Left renal cortex interstitium (tissue), 4 donors: ENCODE measurements at places on chromosomes 1 and 21. TPM values are rescaled to one million over a fixed set of nuclear protein-coding genes. Genes with fewer than 3 reads are reported as not detected.

Gene SDE2
- polyA plus RNA-seq, result 23.2 TPM

Gene BGLAP
- 1.6 TPM for polyA plus RNA-seq

Gene LRRC40
- 29.0 TPM for polyA plus RNA-seq

Gene HRNR
- polyA plus RNA-seq, result 0.79 TPM

Gene OR6N1
- 0.06 TPM for polyA plus RNA-seq

DNA sequence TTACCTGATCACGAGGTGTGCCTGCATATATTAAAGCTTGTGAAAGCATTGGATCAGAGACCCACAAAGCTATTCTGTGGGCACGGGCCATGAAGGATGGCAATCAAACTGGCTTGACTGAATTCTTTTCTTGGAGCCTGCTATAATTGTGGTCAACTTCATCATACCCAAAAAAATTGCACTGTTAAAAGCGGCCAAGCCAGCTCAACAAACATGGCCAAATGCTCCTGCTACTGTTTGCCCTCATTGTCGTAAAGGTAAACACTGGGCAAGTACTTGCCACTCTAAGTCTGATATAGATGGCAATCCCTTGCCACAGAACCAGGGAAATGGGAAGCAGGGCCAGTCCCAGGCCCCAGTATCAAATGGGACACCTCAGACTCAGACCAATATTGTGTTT is 6.6 kb upstream of the GSTM5 start:
- no peak for DNase-seq

DNA sequence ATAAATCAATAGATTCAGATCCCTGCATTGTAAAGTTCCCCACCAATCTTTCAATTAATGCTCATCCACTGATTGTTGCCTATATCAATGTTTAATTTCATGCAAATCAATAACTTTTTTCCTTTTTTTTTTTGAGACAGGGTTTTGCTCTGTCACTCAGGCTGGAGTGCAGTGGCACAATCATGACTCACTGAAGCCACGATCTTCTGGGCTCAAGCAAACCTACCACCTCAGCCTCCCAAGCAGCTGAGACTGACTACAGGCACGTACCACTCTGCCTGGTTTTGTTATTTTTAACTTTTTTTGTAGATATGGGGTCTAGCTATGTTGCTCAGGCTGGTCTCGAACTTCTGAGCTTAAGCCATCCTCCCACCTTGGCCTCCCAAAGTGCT is 25.7 kb downstream of the DIO1 start:
- DNase-seq, result no peak

DNA sequence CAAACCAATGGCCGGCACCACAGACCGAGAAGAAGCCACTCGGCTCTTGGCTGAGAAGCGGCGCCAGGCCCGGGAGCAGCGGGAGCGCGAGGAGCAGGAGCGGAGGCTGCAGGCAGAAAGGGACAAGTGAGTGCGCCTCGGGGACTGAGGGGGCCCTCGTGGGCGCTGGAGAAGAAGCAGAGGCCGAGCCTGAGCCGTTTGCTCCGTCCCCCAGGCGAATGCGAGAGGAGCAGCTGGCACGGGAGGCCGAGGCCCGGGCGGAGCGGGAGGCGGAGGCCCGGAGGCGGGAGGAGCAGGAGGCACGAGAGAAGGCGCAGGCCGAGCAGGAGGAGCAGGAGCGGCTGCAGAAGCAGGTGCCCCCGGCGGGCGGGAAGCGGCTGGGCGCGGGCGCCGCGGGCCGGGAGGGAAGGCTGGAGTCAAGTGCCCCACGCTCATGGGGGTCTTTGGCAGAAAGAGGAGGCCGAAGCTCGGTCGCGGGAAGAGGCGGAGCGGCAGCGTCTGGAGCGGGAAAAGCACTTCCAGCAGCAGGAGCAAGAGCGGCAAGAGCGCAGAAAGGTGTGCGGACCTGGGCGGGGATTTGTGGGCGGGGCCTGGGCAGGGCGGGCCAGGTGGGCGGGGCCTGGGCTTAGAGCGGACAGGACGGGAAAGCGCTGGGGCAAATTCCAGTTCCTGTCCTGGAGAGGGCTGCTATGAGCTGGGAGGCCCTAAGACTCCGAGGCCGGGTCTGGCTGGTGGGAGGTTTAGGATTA is 22.7 kb downstream of the MAP7D1 start:
- no peak for DNase-seq

GRCh38 chr21:45579383-45580180 is 37.3 kb upstream of the SLC19A1 start:
- no peak for DNase-seq

GRCh38 chr1:31704271-31705079 is 658 bp upstream of the COL16A1 start:
- DNase-seq, result no peak

GRCh38 chr1:201491896-201492511 is 14.9 kb downstream of the CSRP1 start:
- DNase-seq, result no peak

DNA sequence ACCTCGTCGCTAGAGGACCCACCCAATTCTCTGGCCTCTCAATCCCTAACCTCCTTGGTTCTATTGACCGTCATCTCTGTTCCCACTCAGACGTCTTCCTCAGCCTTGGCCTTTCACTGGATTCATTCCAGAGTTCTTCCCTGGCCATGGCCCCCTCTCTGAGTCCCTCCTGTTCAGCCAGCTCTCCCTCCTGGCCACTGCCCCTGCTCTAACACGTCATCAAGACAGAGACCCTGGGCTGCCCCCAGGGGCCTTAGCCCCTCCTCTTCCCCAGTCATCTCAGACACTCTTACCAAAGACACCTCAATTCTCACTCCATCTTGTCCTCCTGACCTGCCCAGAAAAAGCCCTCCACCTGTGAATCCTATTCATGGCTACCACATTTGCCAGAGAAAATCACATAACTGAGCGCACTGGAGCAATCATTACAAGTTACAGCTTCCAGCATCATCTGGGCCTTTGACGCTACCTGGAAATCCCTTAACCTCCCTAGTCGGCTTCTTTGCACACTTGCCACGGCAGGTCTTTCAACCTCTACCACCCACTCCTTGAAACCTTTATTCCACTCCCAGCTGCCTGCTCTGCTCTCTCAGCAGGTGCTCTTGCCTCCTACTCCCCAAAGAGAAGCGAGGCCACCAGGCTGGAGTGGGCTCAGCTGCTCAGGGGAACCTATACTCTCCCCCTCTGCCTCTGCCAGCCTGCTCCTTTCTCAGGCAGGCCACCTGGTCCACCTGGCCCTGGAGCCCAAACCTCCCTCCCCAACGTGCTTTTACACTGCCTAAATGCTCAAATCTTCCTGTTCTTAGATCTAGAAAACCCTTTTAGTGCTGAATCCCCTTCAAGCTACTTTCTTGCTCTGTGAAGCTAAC is 14.0 kb downstream of the DCST2 start:
- DNase-seq, result no peak

DNA sequence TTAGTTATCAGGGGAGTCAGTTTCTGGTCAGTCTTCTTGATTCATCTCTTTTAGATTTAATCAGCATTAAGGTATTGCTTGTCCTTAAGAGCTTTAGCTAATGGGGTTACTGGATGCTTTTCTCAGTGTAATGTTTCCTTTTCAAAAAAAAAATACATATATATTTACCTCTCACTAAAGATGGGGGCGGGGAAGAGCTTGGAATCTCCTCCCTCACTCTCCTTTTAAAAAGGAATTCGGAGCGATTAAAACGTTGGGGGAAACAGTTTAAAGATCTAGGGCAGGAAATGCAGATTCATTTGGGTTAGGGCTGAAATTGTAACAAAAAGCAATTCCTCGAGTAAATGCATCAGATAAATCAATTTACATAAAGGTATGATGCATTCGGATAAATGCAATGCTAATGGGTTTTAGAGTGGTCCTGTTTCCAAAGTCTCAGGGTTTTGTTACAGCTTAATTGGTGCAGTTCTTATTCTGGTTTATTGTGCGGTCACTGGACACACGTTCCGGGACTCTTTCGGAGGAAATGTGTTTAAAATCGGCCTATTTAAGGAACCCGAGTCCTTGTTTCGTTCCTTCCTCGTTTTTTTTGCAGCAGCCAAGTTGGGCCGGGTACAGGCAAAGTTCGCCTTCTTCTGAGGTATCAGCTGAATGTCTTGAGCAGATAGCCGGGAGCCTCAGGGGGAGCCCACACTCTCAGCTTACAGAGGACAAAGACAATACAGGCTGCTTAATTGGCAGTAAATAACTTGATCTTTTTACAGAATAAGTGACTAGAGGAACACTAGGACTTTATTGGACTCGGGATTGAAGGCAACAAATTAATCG is 1.6 kb downstream of the LMO4 start:
- no peak for DNase-seq

DNA sequence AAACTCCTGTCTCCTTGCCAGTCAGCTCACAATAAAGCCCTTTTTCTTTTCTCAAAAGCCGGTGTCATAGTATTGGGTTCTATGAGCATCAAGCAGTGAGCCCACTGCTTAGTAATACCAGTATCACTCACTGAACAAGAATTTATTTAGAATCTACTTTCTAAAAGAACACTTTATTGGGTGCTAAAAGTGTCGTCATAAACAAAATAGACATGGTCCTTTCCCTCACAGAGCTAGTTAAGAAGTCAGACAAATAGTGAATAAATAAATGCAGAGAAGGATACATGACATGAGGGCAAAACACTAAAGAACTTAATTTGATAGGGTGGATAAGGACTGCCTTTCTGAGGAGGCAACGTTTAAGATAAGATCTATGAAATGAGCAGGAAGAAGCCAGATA is 32.2 kb downstream of the EVI5 start:
- DNase-seq, result no peak

DNA sequence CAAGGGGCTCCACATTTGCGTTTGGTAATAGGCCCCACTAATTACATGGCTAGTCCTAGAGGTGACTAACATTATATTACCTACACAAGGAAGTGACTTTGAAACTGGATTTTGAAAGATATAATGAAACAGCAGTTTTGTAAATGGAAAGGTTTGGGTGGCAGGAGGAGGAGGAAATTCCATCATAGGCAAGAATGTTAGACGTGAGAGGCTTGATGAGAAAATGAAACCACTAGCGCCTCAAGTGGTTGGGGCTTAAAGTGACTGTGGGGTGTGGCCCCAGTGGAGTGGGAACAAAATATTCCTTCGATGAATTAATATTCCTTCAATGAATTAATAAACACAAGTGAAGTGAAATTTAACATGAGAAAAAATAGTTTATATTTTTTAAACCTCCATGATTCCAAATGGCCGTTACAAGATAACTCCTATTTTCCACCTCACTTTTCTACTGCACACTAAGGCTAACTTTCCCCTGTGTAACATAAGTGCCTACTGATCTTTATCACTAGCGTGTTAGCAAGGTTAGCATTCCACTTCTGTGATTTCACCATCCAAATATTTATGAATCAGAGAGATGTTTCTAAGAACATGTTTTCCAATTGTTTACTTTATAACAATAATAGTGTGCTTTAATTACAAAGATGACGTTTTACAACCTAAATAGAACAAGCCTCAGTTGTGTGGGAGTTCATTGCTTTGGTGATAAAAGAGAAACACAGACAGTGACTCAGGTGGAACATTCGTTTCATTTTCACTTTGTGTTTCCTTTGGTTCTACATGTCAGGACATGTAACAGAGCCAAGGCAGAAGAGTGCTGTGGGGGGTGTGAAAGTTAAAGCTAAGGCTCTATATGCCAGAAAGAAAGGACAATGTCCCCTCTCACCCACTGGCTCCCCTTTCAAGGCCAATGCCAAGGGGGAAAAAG is 12.5 kb upstream of the ATF3 start:
- peak; percentile 37 for DNase-seq

DNA sequence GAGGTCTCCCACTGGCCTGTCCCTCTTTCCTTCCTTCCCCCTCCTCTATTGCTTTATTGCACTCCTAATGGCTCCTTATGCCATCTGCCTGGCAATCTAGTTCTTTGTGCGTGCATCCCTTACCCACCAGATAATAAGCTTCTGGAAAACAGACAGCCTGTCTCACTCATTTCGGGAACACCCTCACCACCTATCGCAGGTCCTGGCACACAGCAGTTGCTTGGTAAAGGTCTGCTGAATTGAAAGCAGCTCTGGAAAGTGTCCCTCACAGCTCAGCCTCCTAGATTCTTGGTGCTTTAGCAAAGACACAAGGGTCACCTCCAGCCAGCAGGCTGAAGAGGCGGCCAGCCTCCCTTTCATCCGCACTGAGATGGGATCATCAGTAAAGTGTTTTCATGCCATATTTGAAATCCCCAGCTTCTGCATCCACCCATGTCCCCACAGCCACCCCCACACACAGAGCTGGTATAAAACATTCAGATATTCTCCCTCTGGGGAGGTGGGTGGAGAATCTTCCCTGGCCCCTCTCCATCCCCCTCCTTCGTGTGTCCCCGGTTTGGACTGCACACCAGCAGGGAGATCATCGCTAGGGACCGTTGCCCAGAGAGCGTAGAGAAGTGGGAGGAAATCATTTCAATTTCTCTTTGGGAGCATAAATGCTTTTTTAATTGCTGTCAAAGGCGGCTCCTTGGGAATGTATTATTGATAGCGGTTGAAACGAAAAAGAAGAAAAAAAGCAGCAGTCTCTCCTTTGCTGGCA is 29.1 kb upstream of the ATP2B4 start:
- no peak for DNase-seq

GRCh38 chr1:46341222-46342083 is 846 bp downstream of the NSUN4 start:
- no peak for DNase-seq

GRCh38 chr1:153860285-153860684 is 62.5 kb downstream of the GATAD2B start:
- DNase-seq, result no peak

DNA sequence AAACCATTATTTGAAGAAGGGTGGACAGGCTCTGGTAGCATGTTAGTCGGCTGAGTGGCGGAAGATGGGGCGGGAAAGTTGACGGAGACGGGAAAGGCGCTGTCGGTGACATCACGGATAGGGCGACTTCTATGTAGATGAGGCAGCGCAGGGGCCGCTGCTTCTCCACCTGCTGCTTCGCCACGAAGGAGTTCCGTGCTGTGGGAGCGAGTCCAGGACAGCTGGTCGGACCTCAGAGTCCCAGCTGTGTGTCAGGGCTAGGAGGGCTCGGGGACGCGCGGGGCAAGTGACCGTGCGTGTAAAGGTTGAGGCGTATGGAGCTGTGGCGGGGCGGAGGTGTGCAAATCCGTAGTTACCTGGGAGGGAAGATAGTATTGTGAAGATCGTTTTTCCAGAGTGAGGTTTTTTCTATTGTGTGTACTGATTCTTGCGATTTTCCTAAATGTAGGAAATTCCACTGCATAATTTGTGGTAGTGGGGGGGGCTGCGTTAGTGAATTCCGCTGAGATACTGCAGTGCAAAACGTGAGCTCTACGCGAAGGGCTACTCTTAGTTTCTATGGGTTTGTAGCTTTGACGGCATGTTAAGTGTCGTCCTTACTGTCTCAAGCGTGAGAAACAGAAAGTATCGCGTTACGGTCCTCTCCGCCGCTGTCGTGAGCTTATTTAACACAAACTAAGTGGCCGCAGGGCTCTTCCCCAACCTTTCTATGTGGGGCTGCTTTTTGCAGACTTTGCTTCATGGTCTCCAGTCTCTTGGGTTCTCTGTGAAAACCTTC is 111.2 kb upstream of the NBPF11 start:
- no peak for DNase-seq

- no peak for DNase-seq
Observed at GRCh38 chr1:6178751-6179563, 1.2 kb downstream of the CHD5 start.

DNA sequence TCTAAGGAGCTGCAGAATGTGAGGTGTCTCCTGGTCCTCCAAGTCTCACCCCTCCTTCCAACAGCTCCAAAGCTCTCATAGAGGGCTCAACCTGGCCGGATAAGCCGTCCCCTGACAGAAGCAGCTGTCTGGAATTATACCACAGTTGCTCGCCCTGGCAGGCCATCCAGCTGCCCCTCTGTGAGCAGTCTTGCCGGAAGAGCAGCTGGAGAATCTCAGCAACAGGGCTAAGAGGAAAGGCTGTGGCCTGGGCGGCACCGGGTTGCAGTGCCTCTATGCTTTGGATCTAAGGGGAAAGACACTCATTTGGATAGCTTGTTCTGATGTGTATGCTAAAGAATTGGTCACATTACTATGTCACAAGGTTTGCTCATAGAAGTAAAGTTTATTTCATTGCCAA is 12.4 kb downstream of the TMCC2 start:
- DNase-seq, result no peak
